ENCODE measurements at places on chromosomes 12 and 14. TPM values are rescaled to one million over a fixed set of nuclear protein-coding genes. Genes with fewer than 3 reads are reported as not detected.

MMP19 gene
- 2.2 TPM for total RNA-seq

HNF1A gene
- not detected for total RNA-seq

KRT71 gene
- not detected for total RNA-seq

DNA sequence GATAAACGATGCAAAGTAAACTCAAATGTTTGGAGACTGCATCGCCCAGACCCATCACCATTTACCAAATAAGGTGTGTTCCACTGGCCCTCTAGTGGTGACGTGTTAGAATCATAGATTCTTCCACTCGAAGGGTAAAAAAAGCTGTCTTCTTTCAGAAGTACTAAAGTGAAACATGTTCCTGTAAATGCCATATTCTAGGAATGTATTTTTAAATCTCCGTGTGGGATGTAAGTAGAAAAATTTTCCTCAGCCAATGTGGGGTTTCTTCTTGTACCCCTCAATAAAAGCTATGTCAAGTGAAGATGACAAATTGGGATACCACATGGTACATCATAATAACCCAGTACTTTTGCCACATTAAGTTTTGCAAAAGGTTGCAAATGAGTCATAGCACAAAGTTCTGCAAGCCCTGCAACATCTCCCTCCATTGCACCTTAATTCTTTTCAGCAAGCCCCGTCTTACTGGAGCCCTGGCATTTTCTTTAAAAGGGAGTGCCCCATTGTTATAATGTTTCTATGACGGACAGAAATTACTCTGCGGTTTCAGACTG, 100.8 kb downstream of the CCER1 start:
- DNase-seq = peak; percentile 25

DNA sequence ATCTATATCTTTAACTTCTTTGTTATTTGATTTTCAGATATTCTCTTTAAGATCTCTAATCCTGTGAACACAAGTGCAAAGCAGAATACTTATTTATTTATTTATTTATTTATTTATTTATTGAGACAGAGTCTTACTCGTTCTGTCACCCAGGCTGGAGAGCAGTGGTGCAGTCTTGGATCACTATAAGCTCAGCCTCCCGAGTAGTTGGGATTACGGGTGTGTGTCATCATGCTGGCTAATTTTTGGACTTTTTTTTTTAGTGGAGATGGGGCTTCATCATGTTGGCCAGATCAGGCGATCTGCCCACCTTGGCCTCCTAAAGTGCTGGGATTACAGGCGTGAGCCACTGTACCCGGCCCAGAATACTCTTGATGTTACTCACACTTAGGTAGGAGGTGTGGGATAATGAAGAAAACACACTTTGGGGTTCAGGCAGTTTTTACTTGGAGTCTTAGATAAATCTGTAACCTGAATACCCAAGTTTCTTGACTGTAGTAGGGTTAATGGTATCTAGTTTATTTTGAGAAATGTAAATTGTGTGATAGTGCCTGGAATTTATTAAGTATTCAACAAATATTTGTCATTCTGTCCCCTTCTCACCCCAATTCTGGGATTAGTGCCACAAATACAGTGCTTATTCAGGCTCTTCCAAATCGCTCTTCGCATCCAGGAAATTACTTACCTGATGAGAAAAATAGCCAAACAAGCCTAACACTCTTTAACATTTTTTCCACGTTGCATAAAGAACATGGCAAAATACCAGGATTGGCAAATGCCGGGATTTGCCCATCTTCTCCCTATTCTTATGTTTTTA, 33.0 kb downstream of the METAP2 start:
- no peak for DNase-seq

DNA sequence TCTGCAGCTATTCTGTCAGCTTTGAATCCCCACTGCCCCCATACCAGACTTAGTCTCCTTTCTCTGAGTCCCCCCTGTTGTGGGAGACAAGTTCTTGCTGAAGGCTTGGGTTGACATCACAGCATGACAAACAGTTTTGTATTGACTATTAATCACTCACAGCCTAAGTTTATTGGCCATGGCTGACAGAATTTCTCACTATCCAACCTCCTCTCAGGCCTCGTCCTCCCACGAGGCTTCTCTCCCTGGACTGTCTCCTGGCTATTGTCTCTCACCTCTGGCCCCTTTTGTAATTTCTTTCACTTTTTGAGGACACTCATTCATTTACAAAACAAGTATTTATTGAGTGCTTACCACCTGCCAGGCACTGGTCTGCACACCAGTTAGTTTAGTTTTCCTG, 35.2 kb upstream of the DCD start:
- no peak for DNase-seq

DNA sequence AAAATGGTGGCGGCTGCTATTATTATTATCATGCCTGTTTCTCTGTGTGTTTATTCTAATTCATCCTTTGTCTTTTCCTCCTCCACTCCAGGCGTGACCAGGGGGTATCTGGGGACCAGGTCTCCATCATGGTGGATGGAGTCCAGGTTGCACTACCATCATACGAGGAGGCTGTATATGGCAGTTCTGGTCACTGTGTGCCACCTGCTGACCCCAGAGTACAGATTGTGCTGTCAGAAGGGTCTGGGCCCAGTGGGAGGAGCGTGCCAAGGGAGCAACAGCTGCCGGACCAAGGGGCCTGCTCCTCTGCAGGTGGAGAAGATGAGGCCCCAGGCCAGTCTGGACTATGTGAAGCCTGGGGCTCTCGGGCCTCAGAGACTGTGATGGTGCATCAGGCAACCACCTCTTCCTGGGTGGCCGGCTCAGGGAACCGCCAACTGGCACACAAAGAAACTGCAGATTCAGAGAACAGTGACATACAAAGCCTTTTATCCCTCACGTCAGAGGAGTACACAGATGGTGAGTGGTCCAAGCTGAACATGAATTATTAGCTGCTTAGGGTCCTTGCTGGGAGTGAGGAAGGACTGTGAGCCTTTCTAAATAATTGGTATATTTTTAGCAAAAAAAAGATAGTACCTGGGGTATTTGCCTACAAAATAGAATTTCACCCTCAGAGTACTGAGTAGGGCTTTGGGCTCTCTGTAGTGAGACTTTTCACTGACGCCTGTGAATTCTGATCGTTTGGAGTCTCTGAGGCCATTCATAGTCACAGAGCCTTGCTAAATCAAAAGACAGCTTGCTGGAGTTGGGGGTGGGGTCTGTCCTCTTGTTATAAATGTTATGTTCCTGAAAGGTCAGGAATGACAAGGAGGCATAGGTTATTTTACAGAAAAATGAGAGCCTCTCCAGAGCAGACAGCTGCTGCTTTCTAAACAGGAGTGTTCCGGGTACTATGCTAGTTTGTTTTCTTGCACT, 58.1 kb upstream of the SRSF5 start:
- DNase-seq = no peak

DNA sequence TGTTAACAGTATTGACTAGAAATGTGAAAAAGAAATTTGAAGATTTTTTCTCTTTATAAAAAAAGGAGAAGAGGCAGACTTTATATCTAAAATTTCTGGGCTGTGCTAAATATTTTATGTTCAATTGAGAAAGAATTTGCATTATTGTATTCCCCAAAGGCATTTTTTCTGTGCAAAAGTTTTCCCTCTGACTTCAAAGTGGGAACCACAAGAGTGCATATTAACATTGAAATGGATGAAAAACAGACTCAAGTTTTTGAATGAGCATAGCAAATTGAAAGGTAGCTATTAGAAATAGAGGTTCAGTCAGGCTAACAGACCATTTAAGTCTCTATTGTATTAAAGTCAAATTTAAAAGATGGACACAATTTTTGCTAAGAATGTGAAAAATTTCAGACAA, 95.2 kb downstream of the RASSF9 start:
- no peak for DNase-seq

- peak; percentile 54 for DNase-seq
Observed at GRCh38 chr14:75053396-75054291, 2.4 kb upstream of the MLH3 start.

DNA sequence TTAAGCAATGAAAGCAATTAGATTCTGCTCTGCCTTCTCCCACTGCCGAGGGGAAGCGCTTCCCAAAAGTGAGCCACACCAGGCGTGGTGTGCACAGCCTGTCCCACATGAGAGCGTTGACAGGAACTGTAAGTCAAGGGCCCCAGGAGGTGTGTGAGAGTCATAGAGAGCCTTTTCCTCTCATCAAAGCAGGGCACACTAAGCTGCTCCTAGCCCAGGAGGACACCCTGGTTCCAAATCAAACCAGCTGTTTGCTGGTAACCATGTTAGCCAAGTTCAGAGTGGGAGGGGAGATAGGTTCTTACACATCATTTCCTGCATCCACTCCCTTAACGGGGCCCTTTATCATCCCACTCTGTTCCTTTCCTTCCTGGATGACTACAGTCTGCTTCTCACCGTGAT, 98.3 kb downstream of the SPTSSA start:
- DNase-seq = no peak

GRCh38 chr14:79548836-79549235, 662.5 kb downstream of the DIO2 start:
- no peak for DNase-seq

GRCh38 chr12:14185427-14186192, 179.9 kb upstream of the ATF7IP start:
- DNase-seq = peak; percentile 37

Measured in mammary epithelial cell (primary cell).